Activated CD4-positive, CD25-positive, alpha-beta regulatory T cell treated with anti-CD3 and anti-CD28 coated beads, Interleukin-2, amount 50 U/mL, for 24 hours (primary cell): ENCODE measurements at places on chromosomes 7 and 10.

DNA sequence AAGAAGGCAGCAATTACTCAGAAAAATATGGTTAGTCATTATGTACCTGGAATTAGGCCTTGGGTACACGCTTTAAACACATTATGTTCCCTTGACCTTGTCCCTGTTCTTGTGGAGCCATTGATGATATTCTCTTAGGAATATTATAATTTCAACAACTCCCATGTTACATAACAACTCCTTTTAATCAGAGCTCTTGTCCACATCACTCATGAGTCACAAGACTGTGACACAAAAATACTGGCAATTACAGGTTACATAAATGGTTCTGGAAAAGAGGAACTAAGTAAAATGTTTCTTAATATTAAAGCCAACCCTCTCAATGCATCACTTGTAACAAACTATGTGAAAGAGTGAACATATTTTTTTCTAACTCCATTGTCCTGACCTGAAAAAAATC lies 143.8 kb upstream of the PCLO start:
- no peak for ATAC-seq

GRCh38 chr7:7944619-7945282 lies 23.8 kb upstream of the GLCCI1 start:
- ATAC-seq: peak; percentile 91

- ATAC-seq: no peak
These were observed 54.0 kb downstream of the IFIT5 start for GRCh38 chr10:89468191-89468965.

GRCh38 chr10:31668326-31668725 lies 260.3 kb downstream of the ARHGAP12 start:
- ATAC-seq: no peak

DNA sequence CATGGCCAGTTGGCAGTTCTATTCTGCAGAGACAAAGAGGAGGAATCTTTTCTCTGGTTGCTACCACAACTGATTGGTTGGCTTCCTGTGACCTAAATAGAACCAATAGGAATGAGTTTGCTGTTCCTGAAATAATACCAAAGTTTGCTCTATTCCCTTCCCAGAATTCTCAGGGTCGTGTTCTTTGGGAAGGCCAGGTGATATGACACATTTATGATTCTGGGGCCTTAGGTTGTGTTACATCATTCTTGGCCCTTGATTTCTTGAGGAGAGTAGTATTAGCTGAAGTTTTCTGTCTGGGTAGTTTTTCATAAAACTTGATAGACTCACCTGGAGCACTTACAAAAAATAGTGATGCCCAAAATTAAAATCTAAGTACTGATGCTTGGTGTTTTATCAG lies 171.9 kb downstream of the LRRC4 start:
- no peak for ATAC-seq

DNA sequence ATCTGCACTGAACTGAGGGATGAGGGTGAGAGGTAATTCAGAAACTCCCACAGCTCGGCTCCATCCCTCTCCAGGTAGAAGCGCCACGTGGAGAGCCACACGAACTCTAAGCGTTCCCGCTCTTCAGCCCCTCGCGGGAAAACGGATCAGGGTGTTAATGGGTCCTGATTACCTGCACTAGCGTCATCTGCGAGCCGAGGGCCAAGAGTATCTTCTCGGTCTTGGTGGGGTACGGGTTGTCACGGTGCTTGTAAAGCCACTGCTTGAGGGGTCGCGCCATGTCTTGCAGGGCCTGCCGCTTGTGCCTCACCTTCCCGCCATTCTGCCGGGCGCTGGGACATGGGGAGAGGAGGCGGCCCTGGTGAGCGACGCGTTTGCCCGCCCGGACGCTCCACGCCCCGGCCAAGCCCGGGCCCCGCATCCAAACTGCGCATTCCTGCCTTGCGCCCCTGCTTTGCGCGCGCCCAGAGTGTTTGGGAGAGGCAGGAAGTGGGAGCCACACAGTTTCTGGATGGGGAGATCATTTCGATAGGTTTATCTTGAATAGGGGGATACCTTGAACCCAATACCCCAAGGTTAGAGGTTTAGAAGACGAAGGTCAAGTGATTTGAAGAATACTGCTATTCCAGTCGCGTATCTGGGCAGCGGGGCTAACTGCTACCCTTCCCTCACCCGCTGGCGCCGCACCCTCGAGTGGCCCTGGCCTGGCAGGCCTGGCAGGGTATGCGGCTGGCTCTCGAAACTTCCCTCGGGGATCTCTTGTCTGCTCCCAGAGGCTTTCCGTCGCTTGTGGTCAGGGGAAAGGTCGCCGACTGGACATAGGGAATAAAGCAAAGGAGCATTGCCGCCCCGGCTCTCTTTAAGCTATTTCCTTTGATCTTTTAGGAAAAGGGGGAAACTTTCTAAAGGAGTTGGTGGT lies 4.2 kb downstream of the MKX start:
- no peak for ATAC-seq

- no peak for ATAC-seq
These were observed 37.9 kb downstream of the IL2RA start for GRCh38 chr10:6024334-6024682.

DNA sequence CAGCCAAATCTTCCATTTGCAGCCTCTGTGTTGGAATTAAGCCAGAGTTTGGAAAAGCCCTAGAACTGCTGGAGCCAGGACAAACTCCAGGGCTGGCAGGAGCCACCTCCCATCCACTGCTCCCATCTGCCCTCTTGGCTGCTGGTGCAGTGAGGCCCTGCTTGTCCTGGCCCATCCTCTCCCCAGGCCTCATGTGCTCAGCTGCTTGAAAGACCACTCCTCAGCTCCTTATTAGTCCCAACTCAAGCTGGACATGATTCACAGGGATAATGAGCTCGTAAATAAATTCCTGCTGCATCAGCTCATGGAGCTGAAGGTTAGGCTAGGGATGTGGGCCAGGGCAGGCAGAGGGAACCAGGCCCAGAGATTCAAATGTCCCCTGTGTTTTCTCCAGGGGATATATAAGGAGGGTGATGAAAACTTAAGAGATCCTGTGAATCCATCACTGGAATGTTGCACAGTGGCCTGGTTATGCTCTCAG lies 282.8 kb downstream of the RPS24 start:
- no peak for ATAC-seq

GRCh38 chr7:48389977-48390376 lies 218.7 kb downstream of the ABCA13 start:
- ATAC-seq: no peak

GRCh38 chr7:46383605-46384004 lies 462.5 kb upstream of the IGFBP3 start:
- ATAC-seq: no peak

GRCh38 chr7:28406192-28406591 lies 6.1 kb upstream of the CREB5 start:
- ATAC-seq: no peak

DNA sequence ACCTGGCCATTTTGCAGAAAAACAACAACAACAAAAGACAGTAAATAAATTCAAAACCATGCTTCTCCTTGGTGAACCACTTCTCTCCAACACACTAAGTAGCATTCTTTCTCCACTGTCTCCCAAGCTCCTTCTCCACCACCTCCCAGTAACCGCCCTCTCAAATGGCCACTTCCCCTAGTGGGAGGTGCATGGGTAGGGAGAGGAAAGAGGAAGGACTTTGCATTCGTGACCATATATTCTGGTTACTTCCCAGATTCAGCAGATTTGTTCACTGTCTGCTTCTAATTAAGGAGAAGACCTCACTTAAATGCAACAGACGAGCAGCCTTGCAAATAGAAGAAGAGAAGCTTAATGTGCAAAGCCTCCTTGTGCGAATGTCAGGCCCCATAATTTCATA lies 166.8 kb downstream of the SORCS1 start:
- ATAC-seq: no peak

DNA sequence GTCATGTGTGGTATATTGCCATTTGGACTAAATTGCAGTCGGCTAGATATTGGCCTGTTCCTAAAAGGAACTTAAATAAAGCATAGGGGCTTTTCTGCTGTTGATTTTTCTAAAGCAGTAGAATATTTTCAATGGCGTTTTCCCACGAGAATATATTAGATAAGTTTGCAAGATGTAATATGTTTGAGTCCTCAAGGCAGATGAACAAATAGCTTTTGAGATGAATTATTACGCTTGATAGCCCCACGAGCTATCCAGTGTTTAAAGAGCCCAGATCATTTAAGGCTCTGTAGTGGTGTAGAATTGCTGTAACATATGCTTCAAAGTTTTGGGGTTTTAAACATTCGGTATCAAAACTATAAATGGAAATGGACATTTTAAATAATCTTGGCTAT lies 2.9 kb downstream of the CELF2 start:
- no peak for ATAC-seq

- ATAC-seq: no peak
These were observed 11.0 kb downstream of the MINDY3 start for GRCh38 chr10:15849316-15849715.

- ATAC-seq: no peak
These were observed 69.2 kb downstream of the PODXL start for GRCh38 chr7:131487217-131487616.

GRCh38 chr10:79402951-79403350 lies 42.5 kb downstream of the ZCCHC24 start:
- no peak for ATAC-seq

GRCh38 chr7:42159130-42159529 lies 77.9 kb downstream of the GLI3 start:
- no peak for ATAC-seq

DNA sequence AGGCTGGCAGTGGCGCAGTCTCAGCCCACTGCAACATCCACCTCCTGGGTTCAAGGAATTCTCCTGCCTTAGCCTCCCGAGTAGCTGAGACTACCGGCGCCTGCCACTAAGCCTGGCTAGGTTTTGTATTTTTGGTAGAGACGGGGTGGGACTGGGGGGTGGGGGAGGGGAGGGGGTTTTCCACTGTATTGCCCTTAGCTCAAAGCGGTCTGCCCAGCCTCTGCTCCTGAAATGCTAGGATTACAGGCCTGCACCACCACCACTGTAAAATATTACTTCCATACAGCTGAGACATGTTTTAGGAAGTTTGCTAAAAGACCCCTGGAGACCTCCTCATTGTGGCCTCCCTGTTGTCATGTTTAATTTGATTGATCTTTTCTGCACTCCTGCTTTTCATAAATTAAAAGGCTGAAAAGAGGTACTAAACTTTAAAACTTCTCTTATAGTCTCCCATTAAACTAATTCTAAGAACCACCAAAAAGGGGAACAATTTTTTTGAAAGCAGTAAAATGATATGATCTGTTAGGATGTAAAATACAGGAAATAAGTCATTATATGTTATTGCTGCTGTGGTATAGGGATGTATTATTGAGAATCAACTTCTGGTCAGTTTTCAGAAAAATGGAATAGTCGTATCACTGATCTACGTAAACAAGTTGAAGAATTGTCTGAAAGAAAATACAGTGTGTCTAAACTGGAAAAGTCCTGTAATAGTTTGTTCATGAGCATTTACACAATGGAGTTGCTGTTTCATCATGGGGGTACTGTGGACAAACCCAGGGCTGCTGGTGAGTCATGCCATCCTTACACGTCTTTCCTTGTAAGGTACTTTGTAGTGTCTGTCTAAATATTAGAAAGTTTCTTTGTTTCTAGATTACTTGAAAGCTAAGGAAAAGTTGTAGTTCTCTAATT lies 72.9 kb upstream of the TMEM248 start:
- ATAC-seq: no peak

GRCh38 chr10:97726636-97727178 lies 10.2 kb upstream of the ZFYVE27 start:
- no peak for ATAC-seq

GRCh38 chr7:30240106-30240800 lies 44.1 kb upstream of the ZNRF2 start:
- ATAC-seq: no peak
